Right renal pelvis (tissue), 4 donors: ENCODE measurements at places on chromosomes 4 and X. TPM values are rescaled to one million over a fixed set of nuclear protein-coding genes. Genes with fewer than 3 reads are reported as not detected.

- no peak for DNase-seq
Measured at GRCh38 chrX:15748841-15749240, 10.8 kb downstream of the CA5B start.

DNA sequence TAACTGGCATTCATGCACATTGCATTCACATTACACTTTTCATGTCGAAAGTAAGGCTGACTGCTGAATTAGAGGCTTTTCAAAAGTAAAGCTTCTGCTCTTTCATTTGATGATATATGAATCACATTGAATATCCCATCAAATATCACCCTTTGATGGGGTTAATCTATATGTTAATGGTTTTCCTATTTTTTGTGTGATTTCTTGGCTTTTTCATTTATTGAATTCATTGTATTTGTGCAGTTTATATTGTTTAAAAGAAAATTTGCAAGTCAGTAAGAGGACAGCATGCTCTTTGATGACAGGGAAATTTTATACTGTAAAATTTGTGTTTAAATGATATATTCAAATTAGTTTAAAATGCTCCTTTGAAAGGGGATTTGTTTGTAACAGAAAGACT lies 344.1 kb downstream of the PCDH10 start:
- DNase-seq, result no peak

- DNase-seq, result no peak
Measured at GRCh38 chrX:78886550-78886949, 58.6 kb upstream of the P2RY10 start.

DNA sequence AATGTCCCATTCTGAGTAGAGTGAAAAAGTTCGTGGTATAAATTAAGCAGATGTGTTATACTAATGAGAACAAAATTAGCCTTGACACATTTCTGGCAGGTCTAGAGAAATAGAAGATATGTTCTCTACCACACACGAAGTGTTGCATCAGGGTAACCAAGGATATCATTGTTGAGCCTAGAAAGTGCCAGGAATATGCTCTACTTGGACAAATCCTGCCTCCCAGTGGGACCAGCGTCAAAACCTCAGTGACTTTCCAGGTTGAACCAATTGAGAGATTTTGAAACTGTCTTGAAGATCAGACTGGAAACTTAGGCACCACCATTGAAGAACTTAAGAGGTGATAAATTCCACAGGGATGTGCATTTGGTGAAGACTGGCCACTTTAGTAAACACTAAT lies 115.9 kb downstream of the HPGD start:
- no peak for DNase-seq

DNA sequence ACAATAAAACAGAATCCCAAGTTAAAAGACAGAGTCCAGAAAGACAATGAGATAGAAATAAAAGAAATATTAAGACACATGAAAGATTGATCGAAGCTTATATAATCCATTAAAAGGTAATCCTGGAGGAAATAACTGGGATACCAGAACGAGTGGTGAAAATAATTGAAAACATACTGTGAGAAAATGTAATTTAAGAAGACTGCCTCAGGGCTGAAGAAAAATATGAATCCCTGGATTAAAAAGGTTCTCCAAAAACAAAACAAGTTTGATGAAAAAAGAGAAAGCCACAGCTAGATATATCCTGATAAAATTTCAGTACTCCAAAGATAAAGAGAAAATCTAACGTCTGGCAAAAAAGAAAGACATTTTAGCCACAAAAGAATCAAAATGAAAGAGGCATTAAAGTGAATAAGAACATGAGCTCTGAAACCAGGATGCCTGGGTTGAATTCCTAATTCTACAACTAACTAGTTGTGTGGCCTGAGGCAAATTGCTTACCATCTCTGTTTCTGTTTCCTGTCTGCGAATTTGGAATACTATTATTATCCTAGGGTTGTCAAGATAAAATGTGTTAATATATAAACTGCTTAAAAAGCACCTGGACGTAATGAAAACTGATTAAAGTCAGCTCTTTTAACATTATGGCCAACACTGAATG lies 5.5 kb downstream of the DDX60L start:
- no peak for DNase-seq

DNA sequence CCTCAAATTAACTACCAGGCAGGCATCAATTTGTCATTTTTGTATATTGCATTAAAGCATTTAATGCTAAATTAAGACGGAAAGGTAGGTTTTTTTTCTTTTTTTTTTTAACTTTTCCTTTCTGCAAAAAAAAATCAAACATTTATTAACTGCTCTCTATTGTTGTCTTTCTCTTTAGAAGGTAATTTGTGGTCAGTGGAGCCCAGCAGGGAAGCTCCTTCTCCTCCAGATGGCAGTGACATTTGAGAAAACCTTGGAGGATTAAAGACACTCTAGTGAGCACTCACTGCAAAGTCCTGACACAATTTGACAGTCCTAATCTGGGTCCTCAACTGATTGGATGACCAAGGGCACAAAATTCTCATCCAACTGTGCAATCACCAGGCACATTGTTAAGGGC lies 102.4 kb downstream of the SLIT2 start:
- DNase-seq, result no peak

DNA sequence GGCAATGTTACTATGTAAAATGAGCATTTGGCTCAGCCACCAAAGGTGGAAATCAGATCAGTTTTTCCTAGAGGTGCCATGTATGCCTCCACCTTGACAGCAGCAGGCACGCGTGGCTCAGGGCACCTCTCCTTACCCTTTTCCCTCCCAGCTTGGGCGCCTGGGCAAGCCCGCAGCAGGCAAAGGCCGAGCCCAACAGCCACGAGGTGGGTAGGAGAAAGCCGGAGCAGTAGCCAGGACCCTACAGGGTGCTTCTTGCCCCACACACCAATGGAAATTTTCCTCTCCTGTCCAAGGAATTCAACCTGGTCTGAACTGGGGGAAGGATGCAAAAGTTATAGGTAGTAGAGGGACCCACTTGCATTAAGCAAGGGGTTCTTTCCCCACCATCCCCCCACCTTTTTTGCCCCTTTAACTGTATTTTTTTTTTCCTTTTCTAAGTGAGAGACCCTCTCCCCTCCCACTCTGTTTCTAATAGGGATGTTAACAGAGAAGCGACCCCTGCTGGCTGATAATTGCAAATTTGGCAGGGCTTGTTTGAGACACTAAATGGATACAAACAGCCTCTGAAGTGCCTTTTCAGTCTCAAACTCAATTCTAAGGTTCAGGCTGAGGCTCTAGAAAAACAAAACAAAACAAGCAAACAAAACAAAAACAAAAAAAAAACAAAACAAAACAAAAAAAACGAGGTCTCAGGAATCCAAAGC lies 895.1 kb downstream of the PCDH18 start:
- no peak for DNase-seq

- no peak for DNase-seq
Measured at GRCh38 chr4:150310159-150310895, 232.1 kb downstream of the DCLK2 start.

DNA sequence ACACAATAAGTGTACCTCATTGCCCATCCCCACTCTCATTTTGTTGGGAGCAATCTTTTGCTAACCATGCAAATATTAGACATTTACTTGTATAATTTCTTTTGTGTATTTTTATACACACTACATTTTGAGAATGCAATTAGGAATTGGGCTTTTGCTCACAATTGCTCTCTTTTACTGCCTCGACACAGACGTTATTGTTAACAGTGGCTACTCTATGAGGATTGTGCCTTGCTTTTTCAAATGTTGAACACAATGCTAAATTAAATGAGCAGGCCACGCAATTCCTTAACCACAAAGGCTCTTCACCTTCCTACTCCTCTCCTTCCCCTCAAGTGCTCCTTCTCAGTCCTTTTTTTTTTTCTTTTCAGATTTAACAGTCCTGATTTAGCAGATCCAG lies 42.8 kb upstream of the HPF1 start:
- no peak for DNase-seq

DNA sequence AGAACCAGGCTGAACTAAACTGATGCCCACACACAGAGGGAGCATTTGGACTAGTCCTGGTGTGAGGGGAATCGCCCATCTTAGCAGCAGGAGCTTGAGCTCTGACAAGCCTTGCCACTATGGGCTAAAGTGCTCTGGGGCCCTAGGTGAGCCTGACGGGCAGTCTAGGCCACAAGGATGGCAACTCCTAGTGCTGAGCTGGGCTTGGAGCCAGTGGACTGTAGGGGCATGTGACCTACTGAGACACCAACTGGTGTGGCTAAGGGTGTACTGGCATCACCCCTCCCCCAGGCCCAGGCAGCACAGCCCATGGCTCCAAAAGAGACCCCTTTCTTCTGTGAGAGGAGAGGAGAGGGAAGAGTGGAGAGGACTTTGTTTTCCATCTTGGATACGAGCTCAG lies 14.5 kb downstream of the CENPU start:
- DNase-seq, result no peak

GRCh38 chr4:142474398-142475087 lies 371.6 kb downstream of the INPP4B start:
- no peak for DNase-seq

DNA sequence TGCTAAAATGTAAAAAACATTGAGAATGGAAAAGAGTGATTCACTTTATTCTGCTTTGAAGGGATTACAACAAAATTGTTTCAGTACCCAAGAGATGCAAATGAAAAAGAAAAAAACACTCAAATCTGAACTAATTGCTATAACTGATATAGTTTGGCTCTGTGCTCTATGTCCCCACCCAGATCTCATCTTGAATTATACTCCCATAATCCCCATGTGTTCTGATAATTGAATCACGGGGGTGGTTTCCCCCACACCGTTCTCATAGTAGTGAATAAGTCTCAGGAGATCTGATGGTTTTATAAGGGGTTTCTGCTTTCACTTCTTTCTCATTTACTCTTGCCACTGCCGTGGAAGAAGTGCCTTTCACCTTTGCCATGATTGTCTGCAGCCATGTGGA lies 213.6 kb upstream of the GALNTL6 start:
- DNase-seq, result no peak

- DNase-seq, result no peak
Measured at GRCh38 chr4:172035562-172035961, 222.4 kb downstream of the GALNTL6 start.

- DNase-seq, result peak; percentile 25
Measured at GRCh38 chr4:106287353-106287969, 28.5 kb downstream of the TBCK start.

DNA sequence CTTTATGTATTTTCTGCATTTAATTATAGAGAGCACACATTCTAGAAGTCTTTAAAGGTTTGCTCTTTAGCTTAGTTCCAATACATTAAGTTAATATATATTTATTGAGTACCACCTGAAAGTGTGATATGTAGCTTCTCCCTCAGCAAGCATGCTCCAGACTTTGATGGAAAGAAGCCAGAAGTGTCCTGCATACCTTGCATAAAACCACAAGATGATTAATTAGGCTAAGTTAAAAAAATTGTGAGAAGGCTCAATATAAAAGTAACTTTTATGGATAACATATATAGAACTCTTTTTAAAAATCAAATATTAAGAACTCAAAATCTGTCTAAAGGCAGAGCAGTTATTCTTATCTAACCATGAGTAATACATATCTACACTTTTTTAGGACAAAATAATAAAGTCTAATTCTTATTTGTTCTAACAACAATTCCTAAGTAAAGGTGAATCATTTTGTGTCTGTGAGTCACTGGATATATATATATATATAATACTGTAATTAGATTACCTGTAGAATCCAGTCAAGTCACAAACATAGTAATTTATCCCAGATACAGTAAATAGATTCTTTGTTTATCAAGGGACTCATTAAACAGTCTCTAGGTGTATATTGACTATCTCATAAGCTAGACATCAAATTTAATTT lies 51.2 kb downstream of the INTS12 start:
- no peak for DNase-seq

DNA sequence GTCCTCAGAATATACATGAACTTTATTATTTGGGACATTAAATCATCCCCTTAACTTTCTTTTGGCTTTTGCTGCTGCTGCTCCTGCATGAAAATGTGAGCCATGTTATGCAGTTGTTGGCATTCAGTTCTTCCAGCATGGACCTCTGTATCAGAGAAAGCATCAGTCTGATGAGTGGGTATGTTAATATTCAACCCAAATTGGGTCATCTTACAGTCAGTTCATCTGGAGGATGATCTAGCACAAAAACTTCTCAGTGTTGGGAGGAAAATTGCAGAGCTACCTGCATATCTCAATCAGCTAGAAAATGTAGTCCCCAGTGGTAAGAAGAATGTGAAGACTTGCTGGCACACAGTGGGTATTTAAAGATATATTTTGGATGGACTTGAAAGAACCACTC lies 96.7 kb downstream of the IL1RAPL2 start:
- no peak for DNase-seq

DNA sequence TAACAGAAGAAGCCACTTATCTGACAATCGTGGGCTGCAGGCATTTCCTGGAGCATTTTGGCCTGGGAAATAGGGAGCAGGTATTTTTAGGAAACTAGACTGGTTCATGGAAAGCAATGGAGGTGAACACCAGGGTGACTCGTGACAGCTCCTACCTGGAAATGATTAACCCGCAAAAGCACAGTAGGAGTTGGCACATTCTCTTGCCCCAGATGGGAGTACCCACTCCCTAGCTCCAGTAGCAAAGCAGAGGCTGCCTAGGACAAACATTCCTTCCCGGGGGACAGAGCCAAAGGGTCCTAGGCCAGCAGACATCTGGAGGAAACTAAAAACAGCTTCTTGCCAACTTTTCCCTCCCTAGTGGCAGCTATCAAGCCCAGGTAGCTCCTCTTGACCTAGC lies 29.0 kb downstream of the RTL5 start:
- no peak for DNase-seq

- DNase-seq, result no peak
Measured at GRCh38 chrX:141668371-141668770, 30.2 kb downstream of the SPANXD start.

GRCh38 chrX:100340491-100341141 lies 69.5 kb downstream of the PCDH19 start:
- peak; percentile 20 for DNase-seq

CPLX1 gene
- 2.1 TPM for polyA plus RNA-seq

NLGN4X gene
- 14.5 TPM for polyA plus RNA-seq

MPC1L gene
- not detected for polyA plus RNA-seq

GUCY1A1 gene
- polyA plus RNA-seq, result 86.3 TPM

VSIG4 gene
- polyA plus RNA-seq, result 5.8 TPM

CXCR3 gene
- polyA plus RNA-seq, result 0.12 TPM

TLR6 gene
- 0.44 TPM for polyA plus RNA-seq

SMPX gene
- 0.32 TPM for polyA plus RNA-seq
